ENCODE measurements at places on chromosomes 1 and 21.
A peak's percentile ranks its signal among the peaks of the same experiment; 100 is the strongest.

- no peak for DNase-seq
Observed at GRCh38 chr1:65650682-65651081, 142.0 kb upstream of the PDE4B start.

DNA sequence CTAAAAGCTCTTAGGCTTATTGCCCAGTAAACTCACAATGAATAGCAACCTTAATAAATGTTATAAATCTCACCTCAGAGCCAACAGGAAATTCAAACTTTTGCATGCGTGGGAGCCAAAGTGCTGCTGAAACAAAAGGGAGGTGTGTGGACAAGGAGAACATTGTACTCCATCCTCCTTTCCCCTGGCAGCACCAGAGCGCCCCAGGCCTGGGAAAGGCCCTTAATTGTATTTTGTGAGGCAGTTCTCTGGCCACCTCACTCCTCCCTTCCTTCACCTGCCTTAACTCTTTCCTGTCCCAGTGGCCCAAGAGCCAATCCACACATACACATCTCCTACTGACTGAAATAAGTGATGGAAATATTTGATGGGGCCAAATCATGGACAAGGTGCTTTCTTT, 648.5 kb downstream of the LMO4 start:
- DNase-seq: no peak

DNA sequence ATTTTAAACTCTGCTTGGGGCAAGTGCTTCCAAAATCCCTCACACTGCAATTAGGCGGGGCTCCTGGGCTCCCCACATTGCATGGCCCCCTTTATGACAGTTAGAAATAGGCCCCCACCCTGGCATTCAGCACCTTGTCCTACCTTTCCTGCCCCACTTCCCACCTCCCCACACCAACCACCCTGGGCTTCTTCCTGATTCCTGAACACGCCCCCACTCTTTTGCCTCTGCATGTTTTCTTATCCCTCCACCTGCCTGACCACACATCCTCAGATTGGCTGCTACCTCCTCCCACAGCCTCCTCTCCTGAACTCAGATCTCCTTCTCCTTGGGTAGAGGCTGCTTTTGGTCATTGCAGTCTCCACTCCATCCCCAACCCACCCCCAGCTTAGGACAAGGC, 1.5 kb downstream of the MOB3C start:
- no peak for DNase-seq

DNA sequence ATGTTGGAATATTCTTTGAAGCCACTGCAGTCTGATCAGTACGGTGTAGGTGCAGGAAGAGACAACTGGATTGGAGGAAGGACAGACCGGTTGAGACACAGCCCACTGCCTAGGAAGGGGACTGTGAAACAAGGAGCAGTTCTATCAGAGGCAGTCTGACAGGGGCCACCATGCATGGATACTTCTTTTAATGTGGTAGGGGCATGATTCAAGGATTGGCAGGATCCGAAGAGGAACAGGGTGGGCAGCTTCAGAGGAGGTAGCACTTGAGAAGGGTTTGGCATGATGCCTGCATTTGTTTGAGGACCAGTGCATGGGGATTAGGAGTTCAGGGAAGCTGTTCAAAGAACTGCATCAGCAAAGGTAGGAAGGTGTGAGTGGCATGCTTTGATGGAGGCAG, 167.9 kb downstream of the DYRK1A start:
- DNase-seq: no peak

DNA sequence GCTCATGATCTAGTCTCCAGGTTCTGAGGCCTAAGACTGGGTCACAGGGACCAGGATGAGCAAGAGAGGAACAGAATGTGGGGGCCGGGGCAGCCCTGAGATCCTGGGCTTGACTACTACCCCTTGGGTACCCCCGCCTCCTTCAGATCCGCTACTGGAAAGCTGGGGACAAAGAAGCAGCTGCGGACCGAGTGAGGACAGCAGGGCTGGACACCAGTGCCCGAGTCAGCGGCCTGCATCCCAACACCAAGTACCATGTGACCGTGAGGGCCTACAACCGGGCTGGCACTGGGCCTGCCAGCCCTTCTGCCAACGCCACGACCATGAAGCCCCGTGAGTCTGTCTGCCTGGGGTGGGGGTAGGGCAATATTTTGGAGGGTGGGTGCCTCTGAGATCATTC, 12.5 kb downstream of the TMEM81 start:
- no peak for DNase-seq

- DNase-seq: no peak
Observed at GRCh38 chr1:34879230-34879629, 19.7 kb upstream of the SMIM12 start.

- DNase-seq: peak; percentile 19
Observed at GRCh38 chr1:38834221-38834782, 25.3 kb downstream of the RRAGC start.

DNA sequence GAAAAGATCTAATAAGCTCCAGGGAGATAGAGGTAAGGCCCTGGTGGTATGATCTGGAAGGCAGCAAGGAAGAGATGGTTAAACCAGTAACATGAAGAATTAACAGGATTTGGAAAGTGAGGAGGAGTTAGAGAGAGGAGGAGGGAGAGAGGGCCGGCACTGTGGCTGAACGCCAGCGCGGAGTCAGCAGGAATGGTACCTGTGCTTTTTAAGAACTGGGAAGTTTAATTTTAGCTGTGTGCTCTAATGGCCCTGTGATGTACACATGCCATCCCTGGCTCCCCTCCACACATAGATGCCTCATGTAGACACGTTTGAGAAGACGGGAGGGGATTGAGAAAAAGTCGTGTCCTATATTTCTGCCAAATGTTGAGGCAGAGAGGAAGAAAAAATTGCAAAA, 13.8 kb upstream of the AVPR1B start:
- DNase-seq: no peak

GRCh38 chr21:32463889-32464300, 51.4 kb downstream of the EVA1C start:
- DNase-seq: peak; percentile 97

DNA sequence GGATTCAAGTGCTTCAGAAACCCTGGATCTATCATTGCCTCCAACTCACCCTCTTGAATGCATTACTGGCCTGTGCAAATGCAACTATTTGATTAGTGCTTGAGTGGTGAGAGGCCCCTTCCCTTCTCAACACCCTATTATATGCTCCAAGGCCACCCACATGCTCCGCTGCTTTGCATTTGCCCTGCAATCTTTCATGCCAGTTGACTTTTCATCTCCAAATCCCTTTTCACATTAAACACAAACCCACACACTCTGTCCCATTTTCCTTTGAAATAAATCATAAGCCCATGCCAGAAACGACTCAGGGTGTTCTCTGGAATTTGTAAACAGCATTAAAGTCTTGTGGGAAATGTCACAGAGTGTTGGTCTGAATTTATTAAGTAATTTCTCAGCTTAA, 78.9 kb upstream of the CTTNBP2NL start:
- peak; percentile 40 for DNase-seq

GRCh38 chr1:173864179-173864867, 3.5 kb downstream of the GAS5 start:
- DNase-seq: no peak

DNA sequence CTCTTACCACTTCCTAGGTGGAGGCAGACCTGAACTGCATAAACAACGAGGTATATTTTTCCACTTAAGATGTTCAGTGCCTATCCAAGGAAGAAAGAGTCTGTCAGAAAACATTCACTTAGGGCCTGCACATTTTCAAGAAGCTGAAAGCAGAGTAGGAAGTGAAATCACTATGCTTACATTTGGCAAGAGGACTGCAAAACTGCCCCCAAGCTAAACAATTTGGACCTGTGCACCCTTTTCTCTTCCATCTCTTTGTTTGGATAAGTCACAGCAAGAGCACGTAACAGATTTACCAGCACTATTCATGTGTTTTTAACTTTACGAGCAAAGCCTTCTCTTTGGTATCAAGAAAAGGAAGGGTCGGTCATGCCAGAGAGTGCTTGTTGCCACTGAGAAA, 13.2 kb upstream of the BEND5 start:
- no peak for DNase-seq

DNA sequence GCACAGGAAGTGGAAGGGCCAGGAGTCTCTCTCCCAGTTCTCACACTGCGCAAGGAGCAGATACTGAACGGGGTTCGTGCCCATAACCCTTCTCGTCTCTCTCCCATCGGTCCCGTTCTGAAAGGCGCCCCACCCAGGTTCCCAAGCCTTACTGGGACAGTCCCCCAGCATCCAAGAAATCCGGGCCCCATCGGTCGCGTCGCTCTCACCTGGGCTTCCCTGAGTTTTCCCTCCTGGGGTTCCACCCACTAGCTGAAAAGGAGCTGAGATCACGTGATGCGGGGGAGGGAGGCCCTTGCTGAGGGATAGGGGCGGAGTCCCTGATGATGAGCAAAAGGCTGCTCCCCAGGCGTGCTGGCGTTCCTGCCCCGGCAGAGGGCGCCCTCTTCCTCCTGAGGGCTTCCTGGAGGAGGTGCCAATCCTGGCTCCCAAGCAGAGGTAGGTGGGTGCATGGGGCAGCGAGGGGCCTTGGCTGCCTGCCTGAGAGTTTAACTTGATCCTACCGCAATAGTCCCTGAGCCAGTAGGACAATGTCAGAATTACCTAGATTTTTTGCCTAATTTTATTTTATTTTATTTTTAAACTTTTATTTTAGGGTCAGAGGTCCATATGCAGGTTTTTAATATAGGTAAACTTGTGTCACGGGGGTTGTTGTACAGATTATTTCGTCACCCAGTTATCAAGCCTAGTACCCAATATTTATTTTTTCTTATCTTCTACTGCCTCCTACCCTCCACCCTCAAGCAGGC, at the start of gene SPOCD1:
TSS of gene SPOCD1 (minus strand) at position 271 of the 749 bp plus-strand sequence. CDS start 689 bp downstream, outside the sequence.
- peak; percentile 76 for DNase-seq

- no peak for DNase-seq
Observed at GRCh38 chr1:180215856-180216625, 14.0 kb upstream of the LHX4 start.

DNA sequence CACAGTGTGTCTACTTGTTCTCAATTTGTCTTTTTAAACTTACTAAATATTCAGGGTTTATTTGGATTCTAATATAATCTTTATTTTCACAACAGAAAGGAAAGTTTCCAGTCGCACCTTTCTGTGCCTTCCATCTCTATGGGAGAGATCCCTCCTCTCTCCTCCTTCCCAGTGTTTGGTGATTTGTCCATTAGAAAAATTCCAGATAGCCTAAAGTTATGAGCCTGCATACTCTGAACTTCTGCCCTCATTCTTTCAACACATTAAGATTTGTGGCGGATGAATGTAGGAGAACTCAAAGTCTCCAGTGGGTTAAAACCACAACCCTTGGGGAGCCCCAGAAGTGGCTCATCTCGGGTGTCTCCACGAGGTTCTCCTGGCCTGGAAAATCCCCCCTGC, 3.6 kb downstream of the NHLH2 start:
- DNase-seq: no peak

- DNase-seq: no peak
Observed at GRCh38 chr1:147635342-147635741, 35.0 kb downstream of the ACP6 start.

DNA sequence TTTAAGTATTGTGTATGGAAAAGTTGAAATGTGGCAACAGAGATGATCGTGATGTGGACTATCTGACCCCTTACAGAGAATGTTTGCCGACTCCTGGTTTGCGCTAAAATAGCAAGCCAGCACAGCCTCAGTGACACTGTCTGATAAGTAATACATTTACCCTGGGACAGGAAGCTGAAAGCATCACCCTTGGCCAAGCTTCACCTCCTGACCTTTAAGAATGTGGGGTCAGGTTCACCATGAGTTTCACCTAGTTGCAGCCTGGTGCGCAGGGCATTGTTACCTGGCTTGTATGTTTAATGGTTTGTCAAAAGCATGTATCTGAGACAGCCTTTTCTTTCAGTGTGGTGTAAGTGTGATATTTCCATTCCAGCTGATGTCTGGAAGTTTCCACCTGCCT, 29.2 kb downstream of the TRAF5 start:
- DNase-seq: no peak

GRCh38 chr1:18058981-18059605, 48.5 kb upstream of the IGSF21 start:
- no peak for DNase-seq

- DNase-seq: no peak
Observed at GRCh38 chr1:34916104-34916503, 13.3 kb downstream of the DLGAP3 start.

DNA sequence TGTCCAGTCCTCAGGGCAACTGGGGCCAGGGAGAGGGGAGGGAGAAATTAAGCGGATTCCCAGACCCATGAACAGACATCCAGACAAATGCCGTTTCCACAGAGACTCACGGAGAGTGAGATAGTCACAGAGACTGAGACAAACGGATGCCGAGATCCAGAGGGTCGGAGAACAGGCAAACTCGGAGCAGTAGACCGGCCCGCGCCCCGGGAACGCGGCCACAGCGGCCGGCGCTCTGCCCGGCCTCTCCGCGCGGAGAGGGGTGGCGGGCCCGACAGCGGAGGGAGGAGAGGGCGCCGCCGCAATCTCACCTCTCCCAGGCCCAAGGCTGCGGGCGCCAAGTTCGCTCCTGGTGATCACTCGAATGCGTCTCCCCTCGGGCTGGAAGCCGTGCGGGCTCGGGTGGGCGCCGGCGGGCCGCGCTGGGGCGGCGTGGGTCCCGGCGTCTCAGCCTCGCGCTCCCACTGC, 831 bp upstream of the FOXD2 start:
- no peak for DNase-seq
